Chondrocyte (in vitro differentiated cells): ENCODE measurements at places on chromosomes 16 and 17. TPM values are rescaled to one million over a fixed set of nuclear protein-coding genes. Genes with fewer than 3 reads are reported as not detected.

SPNS2 gene
- 0.70 to 0.87 TPM in 2 of 3 replicates, not detected in the other for total RNA-seq

CORO6 gene
- 6.7 to 7.6 TPM (median 7.2 TPM) in 3 replicates for total RNA-seq

- DNase-seq = no peak
Measured at GRCh38 chr16:79758615-79759346, 158.2 kb upstream of the MAF start.

TPSD1 gene
- total RNA-seq = not detected in 3 replicates

GPR179 gene
- 0.56 TPM in 1 of 3 replicates, not detected in the others for total RNA-seq

DNA sequence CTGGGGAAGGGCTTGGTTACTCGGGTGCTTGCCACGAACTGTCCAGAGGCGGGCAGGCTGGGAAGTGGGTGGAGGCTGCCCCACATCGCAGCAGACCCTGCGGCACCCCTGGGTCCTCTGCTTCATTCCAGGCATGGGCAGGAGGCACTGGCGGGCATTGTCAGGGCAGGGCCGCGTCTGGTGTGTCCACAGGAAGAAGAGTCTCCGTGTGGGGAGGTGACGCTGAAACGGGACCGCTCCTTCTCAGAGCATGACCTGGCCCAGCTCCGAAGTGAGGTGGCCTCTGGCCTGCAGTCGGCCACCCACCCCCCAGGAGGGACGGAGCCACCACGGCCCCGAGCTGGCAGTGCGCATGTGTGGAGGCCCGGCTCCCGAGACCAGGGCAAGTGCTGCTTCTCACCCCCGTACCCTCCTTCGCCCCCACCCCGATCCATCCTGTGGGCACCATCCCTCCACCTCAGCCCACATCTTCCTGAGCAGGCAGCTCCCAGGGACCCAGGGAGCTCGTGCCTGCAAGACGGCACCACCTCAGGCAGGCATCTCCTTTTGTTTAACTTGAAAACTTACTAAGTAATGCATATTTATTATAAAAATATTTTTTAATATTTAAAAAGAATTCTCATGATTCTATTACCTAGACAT is 14.3 kb upstream of the TCF25 start:
- no peak for DNase-seq

TBC1D3C gene
- not detected in 3 replicates for total RNA-seq

DNA sequence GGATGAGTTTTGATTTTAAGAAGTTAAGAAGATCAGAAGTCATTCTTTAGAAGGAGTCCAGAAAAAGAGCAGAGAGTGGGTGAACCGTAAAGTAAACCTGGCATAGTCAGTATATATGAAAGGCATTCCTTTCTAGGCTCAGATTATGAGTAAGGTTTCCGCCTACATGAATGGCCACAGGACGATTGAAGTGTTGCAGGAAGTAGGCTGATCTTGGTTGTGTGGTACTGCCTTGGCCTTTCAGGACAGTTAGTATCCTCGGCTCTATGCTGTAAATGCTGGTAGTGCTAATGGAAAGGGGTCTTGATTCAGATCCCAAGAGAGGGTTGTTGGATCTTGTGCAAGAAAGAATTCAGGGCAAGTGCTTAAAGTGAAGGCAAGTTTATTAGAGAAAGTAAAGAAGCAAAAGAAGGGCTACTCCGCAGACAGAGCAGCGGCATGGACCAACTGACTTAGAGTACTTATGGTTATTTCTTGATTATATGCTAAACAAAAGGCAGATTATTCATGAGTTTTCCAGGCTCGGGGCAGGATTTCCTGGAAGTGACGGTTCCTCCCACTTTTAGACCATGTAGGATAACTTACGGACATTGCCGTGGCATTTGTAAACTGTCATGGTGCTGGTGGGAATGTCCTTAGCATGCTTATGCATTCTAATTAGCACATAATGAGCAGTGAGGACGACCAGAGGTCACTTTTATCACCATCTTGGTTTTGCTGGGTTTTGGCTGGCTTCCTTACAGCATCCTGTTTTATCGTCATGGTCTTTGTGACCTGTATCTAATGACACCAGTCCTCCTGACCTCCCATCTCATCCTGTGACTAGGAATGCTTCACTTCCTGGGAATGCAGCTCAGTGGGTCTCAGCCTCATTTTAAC is 164.8 kb downstream of the SNX29 start:
- no peak for DNase-seq

DNA sequence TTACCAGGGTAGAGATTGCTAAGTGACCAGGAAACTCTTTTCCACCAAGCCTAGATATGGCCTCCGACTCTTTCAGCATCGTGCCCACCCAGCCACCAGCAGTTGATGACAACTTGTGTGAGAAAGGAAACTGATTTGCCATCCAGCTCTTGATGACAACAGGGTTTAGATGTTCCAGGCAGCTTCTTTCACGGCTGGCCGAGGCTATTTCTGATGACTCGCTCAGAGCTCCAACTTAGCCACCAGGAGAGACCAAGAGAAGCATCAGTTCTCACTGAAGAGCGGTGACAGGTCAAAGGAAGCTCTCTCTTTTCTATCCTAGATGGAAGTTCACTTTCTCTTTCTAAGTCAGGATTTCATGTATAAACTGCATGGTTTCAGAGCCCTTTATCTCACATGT is 61.2 kb downstream of the MPHOSPH6 start:
- DNase-seq = no peak

DNA sequence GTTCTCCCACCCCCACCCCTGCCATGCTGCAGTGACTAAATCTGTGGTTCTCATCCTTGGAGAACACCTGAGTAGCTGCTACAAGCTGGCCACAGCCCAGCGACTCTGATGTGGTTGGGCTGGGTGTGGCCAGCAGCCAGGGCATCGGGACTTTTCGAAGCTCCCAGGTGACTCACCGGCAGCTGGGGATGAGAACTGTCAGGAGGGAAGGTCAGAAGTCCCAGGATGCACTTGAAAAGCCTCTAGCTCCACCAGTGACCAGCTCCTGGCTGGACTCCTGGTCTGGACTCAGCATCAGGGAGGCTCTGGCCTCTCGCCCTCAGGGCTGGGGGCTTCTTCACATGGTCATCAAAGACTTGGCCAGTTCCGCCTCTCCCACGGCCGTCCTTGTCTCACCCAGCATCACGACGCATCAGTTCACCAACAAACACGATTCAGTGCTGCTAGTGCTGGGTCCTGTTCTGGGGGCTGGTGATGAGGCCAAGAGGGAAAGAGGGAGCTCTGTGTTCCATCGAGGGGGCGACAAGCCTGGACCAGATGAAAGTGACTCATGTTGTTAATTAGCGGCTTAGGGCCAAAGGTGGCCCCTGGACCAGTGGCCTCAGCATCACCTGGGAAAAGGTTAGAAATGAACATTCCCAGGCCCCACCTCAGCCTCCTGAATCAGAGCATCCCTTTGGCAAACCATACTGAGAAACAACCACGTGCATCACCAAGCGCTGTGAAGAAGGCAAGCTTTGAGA is 3.9 kb upstream of the C17orf99 start:
- peak; percentile 58 for DNase-seq

NRN1L gene
- total RNA-seq = 0.57 TPM in 1 of 3 replicates, not detected in the others

DNA sequence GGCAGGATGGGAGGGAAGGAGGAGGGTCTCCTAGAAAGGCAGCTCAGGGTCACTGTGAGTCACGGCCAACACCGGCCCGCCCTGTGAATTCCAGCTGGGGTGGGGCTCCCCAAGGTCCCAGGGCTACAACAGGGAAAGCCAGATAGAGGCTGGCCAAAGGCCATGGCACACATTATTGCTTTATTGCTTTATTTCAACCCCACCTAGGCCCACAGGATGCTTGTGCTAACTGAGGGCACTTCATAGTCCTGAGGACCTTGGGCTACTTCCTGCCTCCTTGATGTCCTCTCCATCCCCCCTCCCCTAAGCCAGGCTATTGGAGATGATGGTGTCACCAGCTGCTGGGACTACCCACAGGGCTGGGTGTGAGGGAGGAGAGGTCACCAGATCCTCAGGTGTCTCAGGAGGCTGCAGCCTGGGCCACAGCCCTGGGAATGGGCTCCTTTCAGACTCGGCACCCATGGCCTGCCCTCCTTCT is 26.1 kb downstream of the LRRC75A start:
- no peak for DNase-seq

- DNase-seq = no peak
Measured at GRCh38 chr16:54602666-54603065, 316.1 kb upstream of the IRX3 start.

GRCh38 chr17:61174310-61174709 is 225.3 kb upstream of the TBX2 start:
- no peak for DNase-seq

- DNase-seq = no peak
Measured at GRCh38 chr17:50289991-50290702, 15.9 kb downstream of the TMEM92 start.

- no peak for DNase-seq
Measured at GRCh38 chr17:8137645-8138373, 13.9 kb upstream of the HES7 start.

- no peak for DNase-seq
Measured at GRCh38 chr16:70574595-70575271, 51.1 kb downstream of the SF3B3 start.

GNG13 gene
- not detected in 3 replicates for total RNA-seq

GRCh38 chr17:13996748-13997147 is 72.6 kb upstream of the COX10 start:
- DNase-seq = no peak

MRC2 gene
- total RNA-seq = 347 to 378 TPM (median 353 TPM) in 3 replicates

GRCh38 chr16:15604460-15605440 is 38.2 kb downstream of the MARF1 start:
- DNase-seq = no peak

GRCh38 chr17:45339646-45340605 is 23.1 kb upstream of the MAP3K14 start:
- no peak for DNase-seq

- no peak for DNase-seq
Measured at GRCh38 chr17:36545077-36545464, 352 bp downstream of the GGNBP2 start.

DNA sequence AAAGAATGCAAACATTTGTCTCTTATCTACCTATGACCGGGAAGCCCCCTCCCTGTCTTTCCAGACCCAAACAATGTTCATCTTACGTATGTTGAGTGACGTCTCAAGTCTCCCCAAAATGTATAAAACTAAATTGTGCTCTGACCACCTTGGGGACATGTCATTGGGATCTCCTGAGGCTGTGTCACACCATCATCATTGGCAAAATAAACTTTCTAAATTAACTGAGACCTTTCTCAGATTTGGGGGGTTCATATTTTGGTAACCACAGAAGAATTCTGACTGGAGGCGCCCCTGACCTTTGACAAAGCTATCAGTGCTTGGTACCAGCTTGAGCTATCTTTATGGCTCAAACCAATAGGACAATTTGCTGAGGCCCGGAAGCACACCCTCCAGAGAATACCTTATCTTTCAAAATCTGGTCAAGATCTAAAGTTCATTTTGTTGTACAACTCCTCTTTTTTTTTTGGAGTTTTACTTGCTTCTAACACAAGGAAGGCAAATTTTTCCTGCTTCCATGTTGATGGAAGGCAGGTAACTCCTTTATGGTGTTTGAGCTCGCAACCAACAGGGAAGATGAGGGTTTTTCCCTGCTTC is 2.5 kb upstream of the LDHD start:
- no peak for DNase-seq

GRCh38 chr16:85603203-85603755 is 9.8 kb upstream of the GSE1 start:
- DNase-seq = no peak
